PC-9 (cell line): ENCODE measurements at places on chromosomes 3 and 15.

DNA sequence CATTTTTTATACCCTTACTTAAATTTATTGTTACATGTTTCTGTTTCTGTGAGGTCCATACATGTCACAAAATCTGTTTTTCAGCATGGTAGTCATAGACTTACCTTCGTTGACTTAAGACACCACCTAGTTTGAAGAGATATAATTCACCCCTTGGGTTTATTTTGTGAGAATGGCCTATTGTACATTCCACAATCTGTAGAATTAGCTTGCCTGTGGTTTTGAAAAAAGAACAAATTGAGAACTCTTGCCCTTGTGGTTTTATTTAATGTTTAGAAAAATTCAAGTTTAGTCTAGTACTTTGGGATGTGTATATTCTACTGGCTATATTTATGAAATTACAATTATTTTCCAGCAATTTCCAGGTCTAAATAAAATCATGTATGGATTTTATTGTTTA, 31.6 kb downstream of the FILIP1L start:
- no peak for DNase-seq

GRCh38 chr15:99122831-99123712, 18.2 kb downstream of the SYNM start:
- DNase-seq, result no peak

GRCh38 chr15:39869254-39869653, 50.8 kb downstream of the GPR176 start:
- no peak for DNase-seq

- DNase-seq, result no peak
Measured at GRCh38 chr3:67848299-67848698, 193.9 kb upstream of the SUCLG2 start.

- DNase-seq, result no peak
Measured at GRCh38 chr3:60076331-60076730, 1026.5 kb upstream of the CFAP20DC start.

GRCh38 chr15:56254265-56254664, 10.6 kb upstream of the RFX7 start:
- DNase-seq, result no peak

DNA sequence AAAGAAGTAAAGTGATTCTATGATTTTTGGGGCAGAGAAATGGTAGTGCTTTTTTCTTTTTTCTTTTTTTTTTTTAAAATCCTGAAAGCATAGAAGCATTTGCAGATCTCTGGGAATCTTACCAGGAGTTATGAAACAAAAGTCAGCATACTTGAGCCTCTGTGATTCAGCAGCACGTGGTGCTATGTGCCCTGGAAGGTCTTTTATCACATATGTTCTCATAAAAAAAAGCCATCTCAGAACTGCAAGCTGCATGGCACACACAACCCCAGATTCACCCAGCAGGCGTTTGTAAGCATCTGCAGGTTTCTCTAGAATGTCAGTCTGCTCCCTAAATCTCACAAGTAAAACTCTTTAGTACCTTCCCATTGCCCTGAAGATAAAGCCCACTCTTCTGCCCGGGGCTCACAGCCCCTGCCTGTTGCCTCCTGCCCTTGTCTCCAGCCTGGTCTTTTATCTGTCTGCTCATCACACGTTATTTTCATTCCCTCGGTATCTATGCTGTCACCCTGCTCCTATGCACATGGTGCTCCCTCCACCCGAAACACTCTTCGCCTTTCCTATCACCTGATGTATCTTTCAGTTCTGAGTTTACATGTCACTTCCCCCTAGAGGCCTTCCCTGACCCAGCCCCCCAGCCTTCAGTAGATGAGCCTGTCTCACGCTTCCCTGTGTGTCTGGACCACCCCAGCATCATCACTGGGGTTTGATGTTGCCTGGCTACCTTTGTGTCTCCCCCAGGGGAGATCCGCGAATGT, 72.4 kb downstream of the CHDH start:
- DNase-seq, result no peak

DNA sequence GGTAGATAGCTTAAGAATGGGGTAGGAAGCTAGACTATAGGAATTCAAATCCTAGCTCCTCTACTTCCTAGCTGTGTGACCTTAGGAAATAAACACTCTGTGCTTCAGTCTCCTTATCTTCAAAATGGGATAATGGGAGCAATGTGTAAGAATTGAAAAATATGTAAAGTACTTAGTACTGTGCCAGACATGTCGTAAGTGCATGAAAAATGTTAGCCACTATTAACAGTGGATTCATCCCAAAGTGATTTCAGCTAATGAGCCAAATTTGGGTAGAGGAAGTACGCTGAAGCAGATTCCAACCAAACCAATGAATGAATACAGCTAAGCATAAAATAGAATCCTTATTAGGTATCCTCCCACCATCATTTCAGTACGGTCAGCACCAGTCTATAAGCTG, 192.1 kb downstream of the RORA start:
- no peak for DNase-seq

DNA sequence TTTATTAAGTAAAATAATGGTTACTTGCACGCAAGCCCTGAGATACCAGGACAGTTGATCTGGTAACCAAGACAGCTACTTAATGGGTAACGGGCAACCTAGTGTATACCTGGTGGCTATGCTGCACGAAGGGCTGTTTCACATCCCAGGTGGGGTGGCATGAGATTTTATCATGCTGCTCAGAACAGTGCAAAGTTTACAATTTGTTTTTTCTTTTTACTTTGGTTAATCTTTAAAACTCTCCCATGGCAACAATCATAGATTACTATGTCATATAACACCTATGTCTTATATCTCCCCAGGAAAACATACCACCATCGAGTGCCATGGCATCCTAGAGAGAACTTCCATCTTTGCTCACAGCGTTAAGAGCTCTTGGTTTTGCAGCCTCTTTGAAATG, 32.2 kb upstream of the SLC28A1 start:
- no peak for DNase-seq

DNA sequence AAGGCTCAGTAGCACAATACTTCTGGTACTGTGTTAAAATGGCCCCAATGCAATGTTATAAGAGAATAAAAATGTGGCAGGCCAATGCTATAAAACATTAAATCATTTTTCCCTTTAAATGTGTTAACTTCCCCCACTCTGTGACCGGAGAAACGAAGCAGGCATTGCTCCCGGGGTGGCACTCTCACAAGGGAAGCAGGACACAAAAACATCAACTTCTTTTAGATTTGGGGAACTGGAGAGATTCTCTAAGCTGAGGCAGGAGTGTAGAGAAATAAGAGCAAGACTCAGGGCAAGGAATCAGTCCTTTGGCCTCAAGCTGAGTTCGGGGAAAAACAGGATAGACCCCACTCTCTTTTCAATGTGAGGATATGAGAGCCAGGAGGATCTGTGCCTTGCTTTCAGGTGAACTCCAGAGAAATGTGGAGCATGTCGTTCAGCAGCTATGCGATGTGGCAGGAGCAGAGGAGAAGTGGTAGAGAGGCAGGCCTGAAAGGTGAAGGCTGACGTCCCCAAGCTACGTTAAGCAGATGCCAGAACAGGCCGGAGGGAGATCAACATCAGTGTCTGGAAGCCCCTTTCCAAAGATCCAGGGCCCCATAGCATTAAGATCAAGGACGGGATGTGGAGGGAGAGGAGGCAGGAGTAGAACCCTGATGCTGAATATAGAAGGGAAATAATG, 160.2 kb downstream of the PLD1 start:
- no peak for DNase-seq

DNA sequence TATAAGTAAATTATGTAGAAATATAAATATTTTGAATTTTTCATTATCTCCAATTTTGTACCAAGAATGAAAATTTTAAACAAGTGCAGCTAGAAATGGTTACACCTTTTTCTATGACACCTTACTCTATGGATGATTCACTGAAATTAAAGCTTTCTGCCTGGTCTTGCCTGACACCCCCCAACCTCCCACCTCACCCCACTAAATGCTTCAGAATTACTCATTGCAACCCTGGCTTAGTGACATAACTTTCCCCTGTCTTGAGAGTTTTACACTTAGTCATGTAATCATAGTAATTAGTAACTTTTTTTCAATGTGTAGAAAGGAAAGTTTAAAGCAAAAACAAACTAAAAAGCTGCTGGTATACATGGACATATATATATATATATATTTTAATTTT, 42.0 kb upstream of the MEIS2 start:
- no peak for DNase-seq

GRCh38 chr3:121477589-121477988, 68.2 kb downstream of the POLQ start:
- no peak for DNase-seq

DNA sequence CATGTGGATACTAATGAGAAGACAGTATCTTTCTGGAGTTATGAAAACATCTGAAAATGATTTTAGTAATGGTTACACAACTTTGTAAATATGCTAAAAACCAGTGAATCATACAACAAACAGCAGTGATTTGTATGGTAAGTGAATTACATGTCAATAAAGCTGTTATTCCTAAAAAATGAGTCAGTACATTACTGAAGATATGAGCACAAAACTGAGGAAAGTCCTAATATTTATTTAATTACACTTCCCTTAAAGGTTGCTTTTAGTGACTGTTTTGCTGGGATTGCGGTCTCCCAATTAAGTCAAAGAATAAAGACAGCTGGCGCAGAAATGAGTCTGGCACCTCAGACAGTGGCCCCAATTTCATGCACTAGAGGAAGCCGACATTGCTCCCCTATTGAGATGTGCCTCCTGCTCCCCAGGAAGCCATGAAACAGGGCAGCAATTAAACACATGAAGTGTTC, 50.9 kb upstream of the FSIP1 start:
- DNase-seq, result no peak

GRCh38 chr15:23422946-23423708, 23.9 kb downstream of the GOLGA6L2 start:
- DNase-seq, result no peak

DNA sequence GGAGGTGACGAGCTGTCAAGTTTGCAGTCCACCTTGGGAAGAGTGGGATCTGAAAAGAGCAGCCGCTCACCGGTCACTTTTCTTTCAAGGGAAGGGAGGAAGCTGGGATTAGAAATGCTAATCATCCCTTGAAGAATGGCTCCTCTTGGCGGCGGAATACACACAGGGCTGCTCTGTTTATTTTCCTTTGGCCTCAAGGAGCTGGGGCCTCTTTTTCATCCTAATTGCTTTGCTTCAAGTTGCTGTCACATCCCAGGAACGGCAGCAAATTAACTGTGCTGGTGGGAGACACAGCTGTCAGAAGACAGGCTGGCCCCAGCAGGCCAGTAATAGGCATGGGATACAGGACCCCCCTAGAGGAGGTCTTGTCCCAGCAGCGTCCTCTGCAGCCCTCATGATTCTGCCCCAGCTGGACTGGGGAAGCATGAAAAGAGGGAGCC, 6.7 kb downstream of the KBTBD13 start:
- no peak for DNase-seq

GRCh38 chr3:58620421-58620820, 43.2 kb upstream of the FAM107A start:
- DNase-seq, result no peak

- DNase-seq, result no peak
Measured at GRCh38 chr3:113791381-113791780, 44.5 kb downstream of the ATP6V1A start.

DNA sequence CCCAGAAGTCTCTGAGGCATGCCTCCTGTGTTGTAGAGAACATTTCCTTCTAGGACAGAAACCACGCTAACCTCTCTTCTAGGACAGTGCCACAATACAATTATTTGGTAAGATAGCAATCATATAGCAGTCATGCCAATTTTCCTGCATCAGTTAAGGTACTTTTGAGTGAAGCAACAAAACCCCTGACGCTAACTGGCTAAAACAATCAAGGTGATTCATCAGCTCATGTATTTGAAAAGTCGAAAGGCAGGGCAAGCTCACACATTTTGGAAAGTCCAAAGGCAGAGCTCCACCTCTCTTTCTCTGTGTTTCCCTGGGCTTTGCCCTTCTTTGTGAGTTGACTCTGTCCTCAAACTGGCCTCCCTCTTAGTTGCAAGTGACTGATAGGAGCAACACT, 10.1 kb downstream of the TERC start:
- no peak for DNase-seq

DNA sequence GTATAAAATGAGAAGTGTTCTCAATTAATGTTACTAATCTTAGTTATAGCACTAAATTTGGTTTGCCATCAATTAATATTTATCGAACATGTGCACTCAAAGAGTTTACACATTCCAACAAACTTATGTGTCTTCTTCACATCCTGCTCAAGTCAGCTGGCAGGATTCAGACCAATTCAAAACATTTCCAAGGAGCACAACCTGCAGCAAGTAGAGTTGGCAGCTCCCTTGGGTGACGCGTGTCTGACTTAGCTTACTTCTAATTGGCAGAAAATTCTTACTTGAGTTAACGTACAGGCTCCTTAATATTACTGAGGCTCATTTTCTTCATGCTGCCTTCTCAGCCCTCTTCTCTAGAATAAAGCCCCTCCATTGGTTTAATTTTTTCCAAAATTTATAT, 110.4 kb upstream of the PFN2 start:
- DNase-seq, result no peak

DNA sequence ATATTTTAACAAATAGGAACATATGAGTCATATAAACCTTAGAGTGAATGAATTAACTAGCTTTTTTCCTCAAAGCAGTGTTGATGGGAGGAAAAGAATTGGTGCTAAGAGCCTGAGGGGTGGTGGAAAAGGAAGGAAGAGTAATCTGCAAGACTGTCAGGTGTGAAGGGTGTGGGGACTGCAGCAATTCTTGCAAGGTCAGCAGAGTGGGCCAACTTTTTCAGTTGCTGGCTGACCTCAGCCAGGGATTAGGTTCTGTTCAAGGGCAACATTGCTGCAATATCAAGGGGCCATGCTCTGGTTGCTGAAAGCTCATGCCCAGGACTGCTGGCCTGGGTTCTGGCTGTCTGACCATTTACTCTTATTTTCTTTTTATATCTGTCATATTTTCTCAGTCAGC, 23.0 kb upstream of the CLRN1 start:
- DNase-seq, result no peak

- DNase-seq, result no peak
Measured at GRCh38 chr15:99006146-99006545, 1.4 kb downstream of the PGPEP1L start.

GRCh38 chr3:171752329-171752728, 58.0 kb downstream of the PLD1 start:
- no peak for DNase-seq

- DNase-seq, result no peak
Measured at GRCh38 chr3:126912027-126912422, 70.9 kb upstream of the PLXNA1 start.

GRCh38 chr15:66080717-66081398, 172.7 kb downstream of the MEGF11 start:
- DNase-seq, result peak; percentile 33

DNA sequence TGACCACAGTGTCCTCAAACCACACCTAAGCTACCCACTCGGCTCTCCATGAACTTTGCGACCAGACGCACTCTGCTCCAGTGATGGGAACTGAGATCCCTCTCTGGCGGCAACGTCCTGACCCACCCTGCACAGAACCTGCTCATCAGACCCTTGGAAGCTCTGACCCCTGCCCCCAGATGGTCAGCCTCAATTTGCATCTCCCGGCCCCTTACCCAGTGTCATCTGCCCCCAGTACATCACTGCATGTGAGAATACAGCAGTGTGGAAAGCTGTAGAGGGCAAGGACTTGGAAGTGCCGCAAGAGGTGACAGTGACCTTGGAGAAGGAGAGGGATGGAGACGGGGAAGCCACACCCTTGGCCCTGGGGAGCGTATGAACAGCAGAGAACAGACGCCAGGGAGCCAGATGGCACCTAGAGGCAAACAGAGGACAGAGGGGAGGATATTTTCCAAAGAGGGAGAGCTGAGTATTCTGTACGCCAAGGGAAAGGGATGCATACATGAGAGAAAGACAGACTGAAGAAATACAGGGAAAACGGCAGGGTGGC, 192.0 kb downstream of the XXYLT1 start:
- no peak for DNase-seq
